Cardiac septum (tissue), 1 donor: ENCODE measurements at places on chromosomes 16 and 17.

DNA sequence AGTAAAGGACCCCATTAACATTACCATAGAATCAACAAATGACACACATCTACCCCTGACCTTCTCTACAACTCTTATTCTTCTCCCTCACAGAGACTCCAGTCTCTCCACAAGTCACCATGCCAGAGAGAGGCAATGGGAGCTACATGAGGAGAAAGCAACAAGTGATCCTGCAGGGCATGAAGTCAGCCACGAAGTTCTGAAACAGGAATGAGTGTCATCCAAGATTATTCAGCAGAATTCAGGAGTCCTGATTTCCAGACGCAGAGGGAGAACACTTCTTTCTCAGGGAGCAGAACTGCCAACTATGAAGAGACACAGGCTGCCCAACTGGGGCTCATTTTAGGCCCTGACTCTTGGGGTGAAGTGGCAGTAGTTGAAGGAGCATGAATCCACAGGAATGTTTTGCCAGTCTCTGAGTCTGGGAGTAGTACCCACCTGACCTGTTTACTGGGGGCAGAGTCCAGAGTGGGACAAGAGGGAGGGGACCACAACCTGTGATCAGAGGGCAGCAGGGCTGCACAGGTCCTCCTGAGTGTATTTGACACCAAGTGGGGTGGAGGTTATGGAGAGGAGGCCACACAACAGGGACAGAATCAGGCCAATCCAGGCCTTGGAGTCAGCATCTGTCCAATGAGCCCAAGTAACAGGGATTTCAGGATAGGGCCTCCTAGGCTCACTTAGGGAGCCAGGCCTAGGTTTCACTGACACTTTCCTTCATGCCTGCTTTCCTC, 2.4 kb upstream of the MTMR4 start:
- DNase-seq = no peak

- no peak for DNase-seq
These were observed 288.6 kb upstream of the ELAC2 start for GRCh38 chr17:13306310-13306962.

- no peak for DNase-seq
These were observed 12.4 kb downstream of the CCDC43 start for GRCh38 chr17:44677136-44677535.

DNA sequence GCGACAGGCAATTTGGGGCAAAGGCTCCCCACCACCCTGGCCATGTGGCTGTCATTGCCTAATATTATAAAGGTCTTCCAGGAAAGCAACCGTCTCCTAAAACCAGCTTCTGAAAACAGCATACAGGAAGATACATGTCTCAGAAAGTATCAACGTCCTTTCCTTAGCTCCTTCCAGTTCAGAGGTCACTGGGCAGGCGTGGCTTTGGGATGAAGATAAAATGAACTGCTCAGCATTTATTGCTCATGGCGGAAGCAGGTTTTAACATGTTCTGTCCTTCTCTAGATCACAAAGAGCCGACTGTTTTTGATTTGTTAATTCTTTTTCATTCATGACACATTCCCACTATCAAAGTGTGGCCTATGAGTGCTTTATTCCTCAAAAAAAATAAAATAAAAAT, 8.0 kb downstream of the CFAP20 start:
- no peak for DNase-seq

GRCh38 chr17:63665527-63666214, 34.3 kb downstream of the LIMD2 start:
- DNase-seq = no peak

- no peak for DNase-seq
These were observed 12.3 kb downstream of the TMEM100 start for GRCh38 chr17:55710410-55710809.

DNA sequence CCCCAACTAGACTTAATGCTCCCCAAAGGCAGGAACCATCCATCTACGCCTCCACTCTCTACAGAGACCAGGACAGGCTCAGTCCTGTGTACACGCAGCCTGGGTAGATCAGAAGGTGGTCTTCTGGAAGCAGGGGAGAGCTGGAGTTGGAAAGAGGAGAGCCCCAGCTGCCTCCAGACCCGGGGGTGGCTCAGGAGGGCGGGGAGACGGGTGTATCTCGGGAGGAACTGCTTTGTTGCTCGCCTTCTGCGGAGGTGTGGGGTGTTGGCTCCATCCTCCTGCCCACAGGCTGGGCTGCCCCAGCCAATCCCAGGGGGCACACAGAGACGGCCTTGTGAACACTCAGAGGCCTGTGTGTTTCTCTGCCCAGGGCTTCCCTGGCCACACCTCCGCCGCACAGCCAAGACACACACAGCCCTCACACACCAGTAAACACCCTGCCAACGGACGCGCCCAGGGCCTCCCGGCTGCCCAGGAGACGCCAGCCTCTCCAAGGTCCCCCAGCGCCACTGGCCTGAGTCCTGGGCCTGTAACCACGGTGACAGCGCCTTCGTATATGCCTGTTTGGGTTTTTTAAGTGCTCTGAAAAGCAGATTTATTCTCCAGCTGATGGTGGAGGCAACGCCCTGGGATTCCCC, 143.4 kb upstream of the CDC42EP4 start:
- DNase-seq = no peak

- no peak for DNase-seq
These were observed 171.7 kb downstream of the C16orf95 start for GRCh38 chr16:87145181-87146176.
